ENCODE measurements at places on chromosomes 11 and 22.
A peak's percentile ranks its signal among the peaks of the same experiment; 100 is the strongest.

GRCh38 chr11:74507582-74507981, 14.1 kb upstream of the LIPT2 start:
- no peak for DNase-seq

GRCh38 chr11:11332141-11332710, 20.8 kb downstream of the CSNK2A3 start:
- DNase-seq, result no peak

GRCh38 chr22:43343262-43343669, at the start of gene SCUBE1:
Gene SCUBE1, minus strand, starts transcription at chr22:43343372. Its CDS starts 111 bp downstream, at chr22:43343261.
- DNase-seq, result peak; percentile 50

- DNase-seq, result no peak
These were observed 8.3 kb downstream of the SRSF8 start for GRCh38 chr11:95074792-95075563.

DNA sequence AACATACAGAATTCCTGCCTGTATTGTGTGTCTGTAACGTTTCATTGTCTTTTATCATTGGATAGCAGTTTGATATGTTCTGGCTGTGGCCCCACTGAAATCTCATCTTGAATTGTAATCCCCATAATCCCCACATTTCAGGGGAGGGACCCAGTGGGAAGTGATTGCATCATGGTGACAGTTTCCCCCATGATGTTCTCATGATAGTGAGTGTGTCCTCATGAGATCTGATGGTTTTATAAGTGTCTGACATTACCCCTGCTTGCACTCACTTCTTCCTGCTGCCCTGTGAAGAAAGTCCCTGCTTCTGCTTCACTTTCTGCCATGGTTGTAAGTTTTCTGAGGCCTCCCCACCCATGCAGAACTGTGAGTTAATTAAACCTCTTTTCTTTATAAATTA, 19.6 kb upstream of the MTMR2 start:
- no peak for DNase-seq

- no peak for DNase-seq
These were observed 4.4 kb downstream of the SEC14L6 start for GRCh38 chr22:30541961-30542810.

- DNase-seq, result no peak
These were observed 28.6 kb downstream of the CAPN1 start for GRCh38 chr11:65210361-65210731.

- no peak for DNase-seq
These were observed 5.6 kb downstream of the MPPED2 start for GRCh38 chr11:30580573-30580972.

DNA sequence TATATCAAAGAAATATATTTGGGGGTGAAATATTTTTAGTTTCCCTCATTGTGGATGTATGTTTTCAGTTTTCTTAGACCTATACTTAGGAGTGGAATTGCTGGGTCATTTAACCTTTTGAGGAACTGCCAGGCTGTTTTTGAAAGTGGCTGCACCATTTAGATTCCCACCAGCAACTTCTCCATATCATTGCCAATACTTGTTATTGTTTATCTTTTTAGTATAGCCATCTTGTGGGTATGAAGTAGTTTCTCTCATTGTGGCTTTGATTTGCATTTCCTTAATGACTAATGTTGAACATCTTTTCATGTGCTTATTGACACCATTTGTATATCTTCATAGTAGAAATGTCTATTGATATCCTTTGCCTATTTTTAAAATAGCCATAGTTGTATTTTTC, 62.1 kb upstream of the B3GNT6 start:
- no peak for DNase-seq

DNA sequence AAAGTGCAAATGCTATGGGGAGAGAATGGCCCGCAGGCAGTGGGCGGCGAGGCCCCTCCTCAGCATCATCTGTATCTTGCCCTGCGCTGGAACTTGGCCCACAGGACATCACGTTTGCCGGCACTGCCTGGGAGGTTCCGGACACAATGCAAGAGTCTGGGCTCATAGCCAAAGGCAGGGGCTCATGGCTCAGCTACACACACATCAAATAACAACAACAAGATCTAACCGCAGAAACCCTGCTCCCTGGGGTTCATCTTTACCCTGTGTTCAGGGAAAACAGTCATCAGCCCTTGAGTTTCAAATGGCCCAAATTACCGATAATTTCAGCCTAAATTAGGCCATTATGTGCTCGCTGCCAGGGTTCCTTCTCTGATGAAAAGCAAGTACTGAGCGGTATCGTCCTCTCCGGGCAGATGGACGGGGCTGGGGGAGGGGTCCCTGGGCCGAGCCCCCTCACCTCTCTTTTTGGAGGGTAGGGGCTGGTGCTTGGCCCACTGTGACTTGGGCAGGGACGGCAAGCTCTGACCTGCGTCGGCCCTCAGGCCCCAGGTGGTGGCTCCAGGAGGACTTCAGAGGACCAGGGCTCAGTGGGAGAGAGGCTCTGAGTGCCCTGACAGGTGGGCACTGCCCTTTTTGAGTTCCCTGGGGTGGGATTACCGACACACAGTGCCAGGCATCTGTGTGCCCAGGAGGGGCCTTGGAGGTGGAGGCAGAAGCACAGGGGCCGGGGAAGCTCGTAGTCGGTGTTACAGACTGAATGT, 25.0 kb upstream of the GAL start:
- DNase-seq, result no peak

- no peak for DNase-seq
These were observed 44.9 kb downstream of the PLEKHA7 start for GRCh38 chr11:16969010-16969999.

- DNase-seq, result no peak
These were observed 29.0 kb downstream of the TRMU start for GRCh38 chr22:46364341-46365165.

GRCh38 chr11:72576243-72576595, 98.0 kb downstream of the PDE2A start:
- DNase-seq, result no peak

DNA sequence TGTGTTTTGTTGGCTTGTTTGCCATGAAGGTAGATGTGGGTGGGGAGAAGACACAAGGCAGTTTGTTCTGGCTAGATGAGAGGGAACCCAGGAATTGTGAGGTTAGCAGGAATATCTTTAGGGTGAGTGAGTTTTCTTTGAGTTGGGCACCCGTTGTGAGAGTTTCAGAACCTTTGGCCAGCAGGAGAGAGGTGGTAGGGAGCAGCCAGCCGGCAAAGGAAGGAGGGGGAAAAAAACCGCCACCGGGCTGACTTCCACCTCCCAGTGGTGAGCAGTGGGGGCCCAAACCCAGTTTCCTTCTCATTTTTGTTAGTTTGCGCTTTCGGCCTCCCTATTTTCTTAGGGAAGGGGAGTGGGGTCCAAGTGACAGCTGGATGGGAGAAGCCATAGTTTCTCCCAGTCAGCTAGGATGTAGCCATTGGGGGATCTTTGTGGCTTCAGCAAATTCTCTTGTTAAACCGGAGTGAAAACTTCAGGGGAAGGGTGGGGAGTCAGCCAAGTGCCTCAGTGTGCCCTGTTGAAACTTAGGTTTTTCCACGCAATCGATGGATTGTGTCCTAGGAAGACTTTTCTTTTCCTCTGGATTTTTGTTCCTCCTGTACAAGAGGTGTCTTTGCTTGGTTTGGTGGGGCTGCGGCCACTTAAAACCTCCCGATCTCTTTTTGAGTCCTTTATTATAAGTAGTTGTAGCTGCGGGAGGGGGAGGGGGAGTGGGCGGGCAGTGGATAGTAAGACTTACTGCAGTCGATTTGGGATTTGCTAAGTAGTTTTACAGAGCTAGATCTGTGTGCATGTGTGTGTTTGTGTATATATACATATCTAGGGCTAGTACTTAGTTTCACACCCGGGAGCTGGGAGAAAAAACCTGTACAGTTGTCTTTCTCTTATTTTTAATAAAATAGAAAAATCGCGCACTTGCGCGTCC, 1.1 kb upstream of the GCAT start:
- DNase-seq, result no peak

DNA sequence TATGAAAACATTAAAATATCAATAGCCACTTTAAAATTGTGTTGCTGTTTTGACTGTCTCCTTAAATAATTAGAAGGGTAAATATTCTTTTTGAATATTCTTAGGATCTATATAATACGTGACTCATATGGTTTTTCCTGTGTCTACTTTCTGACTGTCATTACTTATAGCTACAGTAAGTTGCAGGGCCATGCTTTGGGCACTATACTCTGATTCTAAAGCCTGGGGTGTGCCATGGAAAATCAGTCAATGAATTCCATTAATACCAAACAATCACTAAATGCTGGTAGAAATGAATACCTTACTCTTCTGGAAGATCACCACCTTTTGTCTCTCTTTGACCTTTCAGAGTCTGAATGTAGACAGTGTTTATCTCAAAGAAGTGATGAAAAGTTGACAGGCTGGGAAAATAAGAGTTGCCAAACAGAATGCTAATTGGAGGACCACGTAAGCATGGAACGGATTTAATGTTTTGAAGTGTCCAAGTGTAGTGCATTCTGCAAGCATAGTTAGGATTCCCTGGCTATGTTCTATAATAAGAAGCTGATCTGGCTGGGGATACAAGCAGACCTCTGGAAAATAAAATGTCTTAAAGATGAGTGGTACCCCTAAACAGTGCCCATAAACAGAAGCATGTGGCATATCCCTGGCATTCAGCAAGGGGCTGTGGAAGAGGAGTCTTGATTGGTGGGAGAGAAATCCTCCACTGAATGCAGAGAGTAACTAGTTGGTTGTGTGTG, 16.8 kb downstream of the LUZP2 start:
- no peak for DNase-seq

DNA sequence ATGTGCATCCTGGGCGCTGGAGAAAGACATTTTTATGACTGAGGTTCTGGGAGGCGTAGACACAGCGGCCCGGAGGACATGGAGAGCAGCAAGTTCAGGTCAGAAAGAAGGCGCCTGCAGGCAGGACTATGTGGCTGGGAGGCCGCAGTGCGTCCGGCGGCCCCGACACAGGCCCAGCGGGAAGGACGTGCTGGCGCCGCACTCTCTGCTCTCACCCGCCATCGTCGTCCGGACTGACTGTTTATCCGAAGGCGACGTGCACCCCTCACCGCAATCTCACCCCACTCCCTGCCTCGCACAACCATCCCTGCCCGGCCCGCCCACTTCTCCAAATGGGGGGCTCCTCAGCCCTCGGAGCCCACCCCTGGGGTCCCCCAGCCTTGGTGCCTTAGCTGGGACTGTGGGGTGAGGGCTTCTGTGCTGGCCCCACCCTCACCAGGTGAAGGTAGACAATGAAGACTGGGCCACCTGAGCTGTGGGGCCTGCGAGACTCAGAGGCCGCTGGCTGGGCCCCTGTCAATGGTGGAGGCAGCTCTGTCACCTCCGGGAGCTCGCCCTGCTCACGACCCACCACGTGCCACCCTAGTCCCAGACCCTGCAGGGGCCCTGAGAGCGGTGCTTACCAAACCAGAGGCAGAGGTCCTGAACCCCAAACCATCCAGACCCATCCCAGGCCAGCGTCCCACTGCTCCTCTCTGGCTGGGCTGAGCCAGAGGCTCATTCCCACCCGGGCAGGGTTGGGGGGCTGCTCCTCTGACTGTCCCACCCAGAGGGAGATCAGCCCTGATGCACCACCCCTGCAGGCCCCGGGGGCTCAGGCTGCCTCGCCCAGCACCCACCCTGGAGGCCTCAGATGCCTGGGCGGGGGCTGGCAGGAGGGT, 16.2 kb upstream of the MUC5B start:
- DNase-seq, result no peak

DNA sequence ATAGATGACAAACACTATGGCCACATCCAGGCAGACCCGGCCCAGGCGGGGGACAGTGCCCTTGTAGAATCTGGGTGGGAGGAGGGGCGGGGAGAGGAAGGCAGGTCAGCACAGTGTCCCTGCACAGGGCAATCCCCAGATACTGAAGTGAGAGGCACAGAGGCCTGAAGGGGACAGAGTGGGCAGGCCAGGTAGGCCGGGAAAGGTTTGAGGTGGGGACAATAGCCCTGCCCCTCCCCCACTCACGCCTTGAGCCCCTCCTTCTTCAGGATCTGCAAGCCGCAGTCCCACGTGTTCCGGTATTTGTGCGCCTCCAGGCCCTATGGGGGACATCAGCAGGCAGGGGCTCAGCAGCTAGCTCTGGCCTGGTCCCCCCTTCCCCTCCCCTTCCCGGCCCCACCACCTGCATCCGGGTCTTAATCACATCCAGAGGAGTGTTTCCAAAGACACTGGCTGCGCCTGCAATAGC, 2.3 kb downstream of the SLC25A1 start:
- DNase-seq, result no peak

DNA sequence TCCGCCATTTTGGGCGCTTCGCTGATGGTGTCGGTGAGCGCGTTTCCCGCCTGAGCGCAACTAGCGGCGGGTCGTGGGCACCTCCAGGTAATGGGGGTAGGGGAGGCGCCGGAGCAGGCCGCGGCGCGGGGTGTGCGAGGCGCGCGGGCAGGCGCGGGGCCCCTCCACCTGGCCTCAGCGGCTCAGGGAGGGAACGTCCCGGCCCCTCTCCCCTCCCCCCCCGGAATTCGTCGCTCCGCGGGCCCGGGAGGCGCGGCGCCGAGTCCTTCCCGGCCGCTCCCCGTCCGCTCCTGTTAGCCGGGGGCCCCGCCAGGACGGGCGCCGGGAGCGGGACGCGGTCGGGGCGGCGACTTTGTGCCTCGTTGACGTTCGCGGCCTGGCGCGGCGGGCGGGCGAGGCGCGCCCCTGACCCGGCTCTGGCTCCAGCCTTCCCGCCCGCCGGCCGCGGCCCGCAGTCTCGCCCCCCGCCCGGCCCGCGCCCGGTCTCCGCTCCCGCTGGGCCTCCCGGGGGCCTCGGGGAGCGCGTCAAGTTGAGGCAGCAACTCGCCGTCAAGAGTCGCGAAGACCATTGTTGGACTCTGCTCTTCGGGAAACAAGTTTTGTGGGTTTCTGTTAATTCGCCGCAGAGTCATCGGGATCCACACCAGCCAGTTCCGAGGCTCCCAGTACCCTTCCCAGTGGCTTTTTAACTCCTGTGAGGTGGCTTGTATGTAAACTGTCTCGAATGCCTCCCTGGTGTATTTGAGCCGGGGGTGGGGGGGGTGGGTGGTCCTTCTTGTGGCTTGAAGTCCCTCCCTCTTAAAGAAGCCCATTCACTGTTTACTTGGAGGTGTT, at the start of gene PPP6R3:
Gene PPP6R3 (plus strand): TSS at position 12 of the 834 bp plus-strand sequence. CDS start 76,913 bp downstream, outside the sequence.
- DNase-seq, result peak; percentile 38

- peak; percentile 53 for DNase-seq
These were observed at the start of gene CNIH2 for GRCh38 chr11:66277471-66278362. Gene CNIH2, plus strand, starts transcription at chr11:66278175. Its CDS starts 282 bp downstream, at chr11:66278457.

DNA sequence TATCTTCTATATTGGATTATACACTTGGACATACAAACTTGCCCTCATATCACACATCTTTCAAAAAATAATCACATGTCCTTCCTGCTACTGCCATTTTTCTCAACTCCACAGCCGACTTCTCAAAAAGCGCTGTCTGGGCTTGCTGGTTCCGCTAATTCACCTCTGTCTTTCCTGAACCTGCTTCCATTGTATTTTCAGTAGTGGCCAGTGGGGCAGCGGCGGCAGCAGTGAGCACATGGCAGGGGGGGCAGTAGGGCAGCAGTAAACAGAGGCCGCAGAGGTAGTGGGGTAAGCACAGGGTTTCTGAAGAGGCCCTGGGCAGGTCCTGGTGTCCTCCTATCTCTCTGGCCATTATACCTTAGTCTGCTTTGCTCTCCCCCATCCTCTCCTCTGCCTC, 126.3 kb downstream of the RRAS2 start:
- DNase-seq, result no peak

- no peak for DNase-seq
These were observed 8.3 kb upstream of the KIAA0930 start for GRCh38 chr22:45248832-45249561.

Measured in CD4-positive, alpha-beta T cell treated with Interleukin-4 for 1 hour (primary cell).